Kidney glomerular epithelial cell (primary cell): ENCODE measurements at places on chromosomes 13 and 19.

GRCh38 chr13:99228737-99229691 is 28.4 kb downstream of the UBAC2 start:
- peak; percentile 42 for DNase-seq

GRCh38 chr13:42001580-42001979 is 40.7 kb upstream of the VWA8 start:
- peak; percentile 95 for DNase-seq

DNA sequence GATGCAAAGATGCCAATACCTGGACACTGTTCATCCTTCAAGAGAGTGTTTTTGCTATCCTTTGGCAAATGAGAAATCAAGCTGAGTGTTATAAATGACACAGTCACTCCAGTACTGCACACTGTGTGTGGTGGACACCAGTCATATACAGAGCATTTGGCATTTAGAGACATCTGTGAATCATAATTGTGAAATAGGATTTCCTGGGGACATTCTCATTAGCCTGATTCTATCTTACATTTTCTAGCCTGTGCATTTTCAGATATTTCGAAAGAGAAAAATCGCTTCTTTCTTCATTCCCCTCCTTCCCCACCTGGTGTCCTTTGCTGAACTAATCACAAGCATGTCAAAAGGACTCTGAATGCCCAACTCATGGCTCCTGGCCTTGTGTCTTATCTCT is 781.0 kb upstream of the ARGLU1 start:
- peak; percentile 70 for DNase-seq

DNA sequence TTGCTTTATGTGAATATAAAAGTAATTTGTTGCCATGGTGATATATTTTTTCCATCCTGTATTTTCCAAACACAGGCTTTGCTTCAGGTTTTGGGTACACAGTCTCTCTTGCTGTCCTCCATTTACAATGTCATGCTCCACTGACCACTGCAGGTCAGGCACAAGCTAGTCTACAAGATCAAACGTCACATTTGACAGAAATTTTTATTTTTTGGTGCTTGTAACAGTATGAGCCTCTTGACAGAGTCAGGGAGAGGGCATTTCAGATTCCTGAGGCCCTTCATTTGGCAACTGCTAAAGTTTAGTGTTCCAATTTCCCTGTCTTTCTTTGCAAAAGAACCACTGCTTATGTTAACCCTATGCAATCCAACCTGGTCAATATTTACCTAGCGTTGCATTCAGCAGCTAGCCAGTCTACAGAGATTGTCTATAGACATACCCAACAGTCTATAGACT is 175.0 kb downstream of the RFC3 start:
- DNase-seq: no peak

GRCh38 chr19:18878058-18878797 is 17.7 kb downstream of the CERS1 start:
- no peak for DNase-seq

DNA sequence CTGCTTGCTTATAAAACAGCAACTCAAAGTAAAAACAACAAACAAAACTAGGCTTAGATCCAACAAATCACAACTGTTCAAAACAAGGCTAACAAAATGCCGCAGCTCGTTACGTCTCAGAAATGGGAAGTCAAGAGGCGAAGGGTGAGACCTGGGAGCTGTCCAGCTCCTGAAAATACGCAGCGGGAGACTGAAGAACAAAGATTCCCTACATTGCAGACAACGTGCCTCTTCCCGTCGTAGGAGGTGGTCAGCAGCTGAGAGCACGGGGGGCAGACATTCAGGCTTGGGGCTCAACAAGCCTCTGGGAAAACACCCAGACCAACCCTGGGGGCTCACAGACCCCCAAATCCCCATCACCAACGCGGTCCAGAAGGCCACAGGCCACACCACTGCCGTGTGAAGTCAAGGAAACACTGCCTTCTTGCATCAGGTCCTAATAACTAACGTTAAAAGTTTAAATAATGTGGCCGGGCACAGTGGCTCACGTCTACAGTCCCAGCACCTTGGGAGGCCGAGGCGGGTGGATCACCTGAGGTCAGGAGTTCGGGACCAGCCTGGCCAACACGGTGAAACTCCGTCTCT is 13.5 kb downstream of the PLPP2 start:
- DNase-seq: peak; percentile 20

DNA sequence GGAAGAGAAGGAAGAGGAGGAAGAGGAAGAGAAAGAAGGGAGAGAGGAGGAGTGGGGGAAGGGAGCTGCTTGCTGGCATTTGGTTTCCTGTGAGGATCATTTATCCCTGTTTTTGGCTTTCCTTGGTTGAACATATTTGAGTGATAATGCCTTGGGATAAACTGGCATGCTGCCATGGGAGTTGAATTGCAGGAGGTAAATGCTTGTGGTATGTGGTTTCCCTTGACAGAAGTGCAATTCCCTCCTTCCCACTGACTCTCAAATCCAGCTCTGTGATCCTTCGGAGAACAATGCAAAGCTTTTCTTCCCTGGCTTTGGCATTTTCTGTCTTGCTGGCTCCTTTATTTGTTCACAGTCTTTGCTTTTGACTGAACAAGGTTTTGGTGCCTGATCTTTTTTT is 27.2 kb upstream of the CBY2 start:
- peak; percentile 79 for DNase-seq

- peak; percentile 36 for DNase-seq
Observed at GRCh38 chr19:33375837-33376159, 2.3 kb downstream of the CEBPG start.

DNA sequence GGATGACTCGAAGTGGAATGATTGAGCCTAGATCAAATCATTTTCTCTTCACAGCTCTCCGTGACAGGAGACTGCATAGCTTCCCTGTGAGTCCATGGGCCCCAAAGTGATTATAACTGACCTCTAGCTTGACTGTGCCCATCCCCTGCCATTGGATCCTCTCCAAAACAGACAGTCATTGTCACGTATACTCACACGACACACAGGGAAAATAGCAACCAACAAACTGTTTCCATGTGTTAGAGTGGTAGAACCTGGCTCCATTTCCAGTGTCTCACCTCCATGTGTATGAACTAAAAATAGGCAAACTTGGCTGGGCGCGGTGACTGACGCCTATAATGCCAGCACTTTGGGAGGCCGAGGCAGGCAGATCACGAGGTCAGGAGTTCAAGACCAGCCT is 48.8 kb upstream of the NPAS1 start:
- DNase-seq: peak; percentile 61

DNA sequence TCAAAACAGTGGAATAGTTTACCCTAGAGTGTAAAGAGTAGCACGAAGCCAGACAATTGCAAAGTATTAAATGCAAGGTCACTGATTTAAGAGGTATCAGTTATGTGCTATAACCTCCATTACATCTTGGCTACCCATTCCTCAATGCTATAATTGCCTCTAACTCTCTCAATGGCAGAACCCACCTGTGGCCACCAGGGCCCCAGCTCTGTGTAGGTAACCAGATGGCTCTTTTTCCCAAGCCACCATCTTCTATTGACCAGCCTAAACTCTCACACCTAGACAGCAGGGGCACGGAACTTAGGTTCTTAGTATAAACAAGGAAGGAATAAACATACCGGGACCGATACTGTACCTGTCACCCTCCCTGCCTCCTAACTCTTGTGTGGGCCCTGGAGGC is 277.6 kb downstream of the PCDH9 start:
- DNase-seq: no peak

- DNase-seq: peak; percentile 33
Observed at GRCh38 chr13:98890186-98890585, 87.7 kb downstream of the DOCK9 start.

- DNase-seq: no peak
Observed at GRCh38 chr19:13014101-13014920, 19.0 kb downstream of the NFIX start.
